Endothelial cell (in vitro differentiated cells): ENCODE measurements at places on chromosomes 5 and 9. TPM values are rescaled to one million over a fixed set of nuclear protein-coding genes. Genes with fewer than 3 reads are reported as not detected.

GBGT1 gene
- total RNA-seq = 98.4 TPM

C7 gene
- total RNA-seq = 1.5 TPM

MLANA gene
- not detected for total RNA-seq

PCDHGB7 gene
- total RNA-seq = 45.2 TPM

- H3K27me3 ChIP-seq = peaks cover 3% of the 10 kb centered on the region
- no peak overlapping the region for H3K4me3 ChIP-seq
- DNase-seq = no peak
- H3K4me1 ChIP-seq = peaks cover 18% of the 10 kb centered on the region
- H3K27ac ChIP-seq = peak overlapping the region; percentile 61
These were observed 295.0 kb downstream of the ADAMTS6 start for GRCh38 chr5:65186646-65187227.

- H3K4me3 ChIP-seq = no peak overlapping the region
- no peaks in the 10 kb centered on the region for H3K4me1 ChIP-seq
- H3K27me3 ChIP-seq = no peaks in the 10 kb centered on the region
These were observed 68.2 kb upstream of the RAD23B start for GRCh38 chr9:107214915-107215314.

DNA sequence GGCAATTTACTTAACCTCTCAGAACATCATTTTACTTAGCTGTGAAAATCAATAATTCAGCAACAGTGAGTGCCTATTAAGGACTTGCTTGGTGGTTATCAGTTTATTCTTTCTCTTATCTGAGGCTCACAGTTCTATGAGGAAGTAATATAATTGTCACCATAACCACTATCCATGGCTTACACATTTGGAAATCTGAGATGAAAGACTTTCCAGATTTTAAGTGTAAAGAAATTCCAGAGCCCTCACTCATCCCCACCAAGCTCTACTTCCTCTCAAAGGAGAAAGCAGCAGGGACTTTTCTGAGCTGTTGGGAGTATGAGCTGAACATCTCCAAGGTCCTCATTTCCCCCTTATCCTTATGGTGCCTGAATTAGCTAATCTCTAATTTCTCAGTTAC is 321.5 kb downstream of the FBXL7 start:
- peaks cover 3% of the 10 kb centered on the region for H3K36me3 ChIP-seq
- H3K27ac ChIP-seq = no peak overlapping the region
- H3K27me3 ChIP-seq = peaks cover 1% of the 10 kb centered on the region
- DNase-seq = no peak

- H3K27ac ChIP-seq = no peak overlapping the region
- DNase-seq = no peak
- no peaks in the 10 kb centered on the region for H3K27me3 ChIP-seq
- H3K4me1 ChIP-seq = no peaks in the 10 kb centered on the region
- no peaks in the 10 kb centered on the region for H3K36me3 ChIP-seq
These were observed 102.4 kb downstream of the MTX3 start for GRCh38 chr5:79888643-79889042.

GRCh38 chr5:75567710-75568109 is 43.5 kb upstream of the ANKDD1B start:
- no peak overlapping the region for H3K4me3 ChIP-seq
- peaks cover 1% of the 10 kb centered on the region for H3K27me3 ChIP-seq
- DNase-seq = no peak
- H3K27ac ChIP-seq = no peak overlapping the region

GRCh38 chr5:164358531-164359259 is 853.3 kb downstream of the MAT2B start:
- no peaks in the 10 kb centered on the region for H3K27me3 ChIP-seq
- no peak overlapping the region for H3K27ac ChIP-seq
- no peak overlapping the region for H3K4me3 ChIP-seq

DNA sequence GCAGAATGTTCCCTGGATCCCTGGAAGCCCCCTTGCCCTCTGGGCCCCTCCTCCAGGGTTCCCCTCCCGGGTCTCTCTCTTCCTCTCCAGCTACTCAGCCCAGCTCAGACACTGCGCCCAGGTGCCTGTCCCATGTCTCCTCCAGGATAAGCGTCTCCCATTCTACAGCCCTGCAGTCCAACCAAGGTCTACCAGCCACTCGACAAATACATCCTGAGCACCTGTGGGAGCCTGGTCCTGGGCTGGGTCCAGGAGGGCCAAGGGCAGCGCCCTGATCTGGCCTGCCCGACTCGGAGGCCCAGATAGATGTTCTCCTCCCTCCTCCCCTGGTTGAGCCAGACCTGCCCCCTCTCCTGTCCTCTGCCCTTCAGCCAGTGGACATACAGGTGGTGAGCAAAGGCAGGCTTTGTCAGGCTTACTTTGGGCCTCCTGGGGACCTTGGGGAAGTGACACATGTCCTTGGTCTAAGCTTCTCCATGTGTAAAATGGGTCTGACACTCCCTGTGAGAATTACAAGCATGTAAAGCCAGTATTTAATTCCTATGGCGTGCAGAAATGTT is 1.4 kb downstream of the FLT4 start:
- DNase-seq = no peak
- peaks cover 58% of the 10 kb centered on the region for H3K4me1 ChIP-seq
- H3K27me3 ChIP-seq = peaks cover 22% of the 10 kb centered on the region
- H3K4me3 ChIP-seq = peak overlapping the region; percentile 99

DNA sequence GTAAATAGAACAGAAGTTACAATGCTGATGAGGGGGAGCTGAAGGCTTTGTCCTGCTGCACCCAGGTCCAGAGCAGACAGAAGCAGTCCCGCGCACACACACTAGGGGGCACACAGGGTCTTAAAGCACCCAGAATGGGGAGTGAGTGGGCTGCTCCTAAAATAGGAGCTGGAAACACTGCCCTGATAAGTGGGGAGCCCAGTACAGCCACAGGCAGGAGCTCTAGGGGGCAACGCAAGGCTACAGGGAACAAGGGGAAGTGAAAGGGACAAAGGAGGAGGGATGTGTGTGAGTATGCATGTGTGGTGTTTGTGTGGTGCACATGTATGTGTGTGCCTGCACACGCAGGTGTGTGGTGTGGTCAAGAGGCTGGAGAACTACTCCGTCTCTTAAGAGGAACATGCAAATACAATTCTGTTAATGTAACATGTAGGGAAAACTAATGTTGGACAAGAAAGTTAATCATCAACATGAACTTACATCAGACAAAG is 191.5 kb downstream of the ROR2 start:
- peak; percentile 79 for DNase-seq
- peaks cover 3% of the 10 kb centered on the region for H3K36me3 ChIP-seq
- no peak overlapping the region for H3K4me3 ChIP-seq
- peaks cover 5% of the 10 kb centered on the region for H3K27me3 ChIP-seq

DNA sequence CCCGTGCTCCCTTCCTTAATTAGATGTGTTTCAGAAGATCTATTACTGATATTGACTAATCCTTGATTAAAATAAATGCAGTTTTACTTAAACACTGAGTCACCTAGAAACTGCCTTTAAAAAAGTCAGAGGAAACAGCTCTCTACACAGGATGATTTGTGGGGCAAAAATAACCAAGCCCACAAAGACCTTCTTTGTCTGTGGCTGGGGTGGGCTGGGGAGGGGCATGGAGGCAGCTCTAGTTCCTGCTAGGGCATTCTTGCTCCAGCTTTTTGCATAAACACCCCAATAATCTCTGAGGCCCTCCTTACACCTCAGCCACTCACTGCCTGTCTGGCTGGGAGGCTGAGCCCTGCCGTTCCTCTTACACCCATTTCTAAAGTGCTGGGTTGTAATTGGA is 227.6 kb upstream of the DAP start:
- no peak overlapping the region for H3K27ac ChIP-seq
- no peak overlapping the region for H3K4me3 ChIP-seq
- no peaks in the 10 kb centered on the region for H3K36me3 ChIP-seq
- H3K27me3 ChIP-seq = peaks cover 4% of the 10 kb centered on the region
- H3K4me1 ChIP-seq = peaks cover 9% of the 10 kb centered on the region
